ENCODE measurements at places on chromosomes 3 and 15.

GRCh38 chr3:18446149-18446825, 21.1 kb upstream of the SATB1 start:
- DNase-seq = no peak

DNA sequence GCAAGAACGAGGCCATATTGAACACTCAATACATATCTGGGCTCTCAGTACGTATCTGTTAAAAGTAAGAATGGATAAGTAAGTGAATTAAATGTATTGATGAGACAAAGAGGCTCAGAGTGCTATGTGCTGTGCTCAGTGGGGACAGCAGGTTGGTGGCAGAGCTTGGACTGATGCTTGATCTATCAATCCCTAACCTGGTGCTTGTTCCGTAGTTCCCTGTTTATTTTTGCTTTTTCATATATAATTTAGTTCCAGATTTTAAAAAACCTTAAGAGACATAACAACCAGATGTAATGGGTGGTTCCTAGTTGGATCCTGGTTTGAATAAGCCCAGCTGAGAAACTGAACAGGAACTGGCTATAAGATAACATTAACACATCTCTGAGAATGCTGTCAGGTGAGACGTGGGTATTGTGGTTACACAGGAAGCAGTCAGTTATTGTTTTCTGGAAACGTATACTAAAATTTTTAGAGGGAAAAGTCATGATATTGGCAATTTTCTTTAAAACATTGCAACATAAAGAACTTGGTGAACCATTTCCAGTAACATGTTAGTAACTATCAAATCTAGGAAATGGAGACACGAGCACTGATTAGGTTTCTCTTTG, 120.5 kb downstream of the FOXB1 start:
- no peak for DNase-seq

- no peak for DNase-seq
These were observed 310.1 kb downstream of the UACA start for GRCh38 chr15:70453238-70453637.

DNA sequence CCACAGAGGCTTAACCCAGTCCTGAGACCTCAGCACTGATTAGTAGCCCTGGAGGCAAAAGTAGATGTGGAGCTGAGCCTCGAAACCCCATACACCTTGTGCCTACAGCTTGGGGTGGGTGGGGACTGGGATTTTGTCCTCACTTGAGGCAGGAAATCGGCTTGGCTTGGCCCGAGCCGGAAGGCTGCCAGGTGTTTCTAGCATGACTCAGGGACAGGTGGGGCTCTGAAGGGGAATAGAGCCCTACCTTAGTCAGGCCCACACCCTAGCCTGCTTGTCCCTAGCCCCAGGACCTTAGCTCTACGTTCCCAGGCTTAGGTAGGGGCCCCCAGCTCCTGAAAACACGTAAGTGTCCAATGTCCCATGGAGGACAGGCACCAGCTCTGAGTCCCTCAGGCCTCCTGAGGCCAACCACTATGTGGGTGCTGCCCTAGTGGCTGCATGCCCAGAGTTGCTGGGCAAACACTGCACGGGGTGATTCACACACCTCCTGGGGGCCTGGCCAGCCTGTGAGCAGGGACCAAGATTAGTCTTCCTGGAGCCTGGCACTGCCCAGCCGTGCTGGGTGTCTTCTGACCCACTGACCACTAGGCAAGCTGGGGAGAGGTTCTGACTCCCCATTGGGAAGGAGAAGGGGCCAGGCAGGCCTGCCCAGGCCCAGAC, 3.1 kb downstream of the MST1R start:
- DNase-seq = peak; percentile 19

- DNase-seq = no peak
These were observed 42.1 kb downstream of the VGLL4 start for GRCh38 chr3:11601446-11602238.

DNA sequence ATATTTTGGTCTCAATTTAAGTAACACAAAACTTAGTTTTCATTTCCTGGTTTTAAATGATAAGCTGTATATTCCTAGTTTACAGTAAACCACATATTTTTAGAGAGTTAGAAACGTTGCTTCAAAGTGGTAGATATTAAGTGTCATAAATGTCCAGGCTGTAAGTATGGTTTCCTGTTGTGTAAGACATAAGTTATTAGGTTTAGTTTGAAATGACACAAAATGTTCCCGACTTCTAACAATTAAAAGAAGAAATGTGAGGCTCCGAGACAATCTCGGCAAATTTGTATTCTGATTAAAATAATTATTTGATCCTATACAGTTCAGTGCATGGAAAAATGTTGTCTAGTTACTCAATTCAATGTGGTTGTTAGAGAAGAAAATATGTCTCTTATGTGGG, 387.3 kb downstream of the EPHA3 start:
- no peak for DNase-seq

- DNase-seq = no peak
These were observed 3.2 kb downstream of the CTDSPL start for GRCh38 chr3:37864904-37865303.

DNA sequence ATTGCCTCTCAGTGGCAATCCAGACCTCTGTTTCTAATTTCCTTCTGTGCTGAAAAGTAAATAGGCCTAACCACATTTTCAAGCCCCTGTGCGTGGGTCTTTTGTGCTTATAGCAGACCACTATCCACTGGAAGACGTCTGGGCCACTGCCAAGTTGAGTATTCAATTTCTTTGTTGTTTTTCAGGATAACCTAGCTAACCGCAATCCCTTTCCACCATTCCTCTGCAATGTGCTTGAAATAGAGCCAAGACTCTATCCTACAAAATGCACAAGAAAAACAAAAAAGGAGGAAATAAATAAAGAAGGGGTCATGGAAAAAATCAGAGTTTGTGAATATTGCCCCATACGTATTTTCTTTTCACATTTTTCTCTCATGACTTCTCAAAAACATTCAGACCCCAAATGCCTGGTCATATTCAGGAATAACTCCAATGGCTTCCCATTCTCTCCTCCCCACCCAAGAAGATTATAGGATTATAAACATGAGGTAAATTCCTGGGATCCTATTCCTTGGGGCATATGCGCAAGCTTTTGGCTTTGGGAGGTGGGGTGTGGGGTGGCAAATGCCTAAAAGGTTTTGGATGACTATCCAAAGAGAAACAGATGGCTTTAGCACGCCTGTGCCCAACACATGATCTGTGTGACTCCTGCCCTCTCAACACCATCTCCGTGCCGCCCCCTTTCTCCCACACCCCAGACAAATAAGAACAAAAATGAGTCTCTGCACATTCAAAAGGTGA, 217.9 kb upstream of the THBS1 start:
- DNase-seq = no peak
